ENCODE measurements at places on chromosomes 11 and 22. TPM values are rescaled to one million over a fixed set of nuclear protein-coding genes. Genes with fewer than 3 reads are reported as not detected.

Gene SSTR3
- total RNA-seq, result not detected

Gene MPZL3
- total RNA-seq, result 6.9 TPM

Gene GGT5
- 0.64 TPM for total RNA-seq

Gene TMPRSS6
- total RNA-seq, result not detected

Gene B3GAT1
- 0.20 TPM for total RNA-seq

Gene RBMXL2
- not detected for total RNA-seq

Gene GRAP2
- total RNA-seq, result not detected

Gene GSTT2
- total RNA-seq, result 0.85 TPM

Gene PNPLA5
- not detected for total RNA-seq

Gene OR2AT4
- total RNA-seq, result not detected

Gene OR51I1
- total RNA-seq, result not detected

Gene FGF3
- total RNA-seq, result not detected

DNA sequence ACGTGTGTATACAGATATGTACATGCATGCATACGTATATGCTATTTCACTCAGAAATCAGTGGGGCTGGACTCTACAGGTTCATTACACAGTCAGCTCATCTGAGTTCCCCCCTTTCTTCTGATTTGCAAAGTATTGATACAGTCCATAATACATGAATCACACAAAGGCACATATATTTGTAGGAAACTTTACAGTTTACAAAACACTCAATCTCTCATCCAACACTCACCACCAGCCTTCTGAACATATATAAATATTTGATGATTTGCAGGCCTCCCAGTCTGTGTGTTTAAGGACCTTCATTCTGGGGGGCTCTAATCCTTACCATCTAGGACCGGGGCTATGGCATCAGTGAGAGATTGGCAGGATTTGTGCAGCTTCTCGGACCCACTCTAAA lies 293.8 kb downstream of the TENM4 start:
- DNase-seq, result no peak

- DNase-seq, result no peak
These were observed 1.6 kb upstream of the CARD10 start for GRCh38 chr22:37520776-37521191.

- DNase-seq, result no peak
These were observed 3.5 kb downstream of the CLDN5 start for GRCh38 chr22:19520566-19521305.

DNA sequence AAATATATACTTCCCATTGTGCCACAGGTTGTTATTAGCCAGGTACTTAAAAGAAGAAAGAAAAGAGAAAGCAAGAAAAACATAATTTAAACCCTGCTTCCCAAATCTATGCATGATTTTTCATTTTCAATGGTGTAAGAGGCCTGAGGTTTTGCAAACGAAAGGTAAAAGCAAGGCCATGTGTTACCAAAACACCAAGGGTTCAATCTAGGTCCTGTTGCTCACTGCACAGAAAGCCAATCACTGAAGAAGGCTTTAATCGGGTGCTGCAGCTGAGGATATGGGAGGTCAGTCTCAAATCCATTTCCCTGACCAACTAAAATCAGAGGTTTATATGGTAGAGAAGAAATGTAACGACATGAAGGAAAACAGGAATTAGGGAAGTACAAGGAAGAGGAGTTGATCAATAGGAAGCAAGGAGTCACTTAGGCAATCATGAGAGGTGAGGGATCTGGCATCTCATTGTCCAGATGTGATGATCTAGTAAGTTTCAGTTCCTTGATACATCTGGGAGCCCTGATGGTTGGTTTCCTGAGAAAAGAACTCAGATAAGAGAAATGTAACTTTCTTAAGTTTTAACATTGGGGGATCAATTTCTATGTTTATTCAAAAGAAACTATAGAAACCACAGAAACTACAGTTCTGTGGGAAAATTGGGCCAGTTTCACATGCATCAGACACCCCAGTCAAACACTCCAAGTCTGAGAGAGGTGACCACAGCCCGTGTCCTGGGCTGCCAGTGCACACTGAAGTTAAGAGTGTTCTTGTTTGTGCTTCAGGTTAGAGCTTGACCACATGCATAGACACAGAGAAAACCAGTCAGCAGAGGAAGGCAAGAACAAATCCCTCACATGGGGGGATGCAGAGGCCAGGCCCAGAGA lies 18.1 kb upstream of the DKK3 start:
- no peak for DNase-seq

DNA sequence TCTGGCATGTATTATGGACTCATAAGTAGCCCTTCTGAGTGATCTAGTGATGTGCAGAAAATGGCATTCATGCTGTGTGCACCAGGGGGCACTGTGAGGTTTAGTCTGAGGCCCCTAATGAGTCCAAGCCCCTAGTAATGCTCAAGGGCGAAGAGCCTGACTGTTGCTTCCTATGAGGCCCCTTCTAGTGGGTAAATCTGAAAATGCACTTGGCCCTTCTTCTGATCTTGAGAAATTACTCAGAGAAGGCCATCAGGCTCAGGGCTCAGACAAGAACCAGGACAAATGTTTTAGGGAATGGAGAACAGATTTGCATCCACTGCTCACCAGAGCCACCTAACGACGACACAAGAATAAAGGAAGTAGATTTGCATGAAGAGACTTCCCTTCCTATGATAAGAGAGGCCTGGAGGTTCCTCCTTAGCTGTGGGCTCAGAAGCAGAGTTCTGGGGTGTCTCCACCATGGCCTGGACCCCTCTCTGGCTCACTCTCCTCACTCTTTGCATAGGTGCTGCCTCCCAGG lies 75.8 kb downstream of the GGTLC2 start:
- DNase-seq, result peak; percentile 65

DNA sequence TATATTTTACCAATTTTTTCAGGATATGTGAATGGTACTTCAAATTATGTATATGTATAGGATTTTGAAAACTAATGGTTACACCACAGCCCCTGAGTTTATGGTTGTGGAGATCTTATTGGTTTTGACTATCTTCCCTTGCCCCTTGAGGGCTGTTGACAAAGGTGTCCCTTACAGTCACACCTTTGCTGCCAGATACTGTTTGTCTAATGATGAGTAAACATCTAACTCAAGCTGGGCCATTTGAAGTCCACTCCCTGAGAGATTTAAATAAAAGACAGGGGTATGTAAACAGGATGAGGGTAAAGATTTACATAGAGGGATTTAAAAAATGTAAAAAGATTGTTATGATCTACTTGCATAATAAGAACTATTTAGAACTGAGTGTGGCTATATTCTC lies 38.9 kb upstream of the LUZP2 start:
- no peak for DNase-seq

DNA sequence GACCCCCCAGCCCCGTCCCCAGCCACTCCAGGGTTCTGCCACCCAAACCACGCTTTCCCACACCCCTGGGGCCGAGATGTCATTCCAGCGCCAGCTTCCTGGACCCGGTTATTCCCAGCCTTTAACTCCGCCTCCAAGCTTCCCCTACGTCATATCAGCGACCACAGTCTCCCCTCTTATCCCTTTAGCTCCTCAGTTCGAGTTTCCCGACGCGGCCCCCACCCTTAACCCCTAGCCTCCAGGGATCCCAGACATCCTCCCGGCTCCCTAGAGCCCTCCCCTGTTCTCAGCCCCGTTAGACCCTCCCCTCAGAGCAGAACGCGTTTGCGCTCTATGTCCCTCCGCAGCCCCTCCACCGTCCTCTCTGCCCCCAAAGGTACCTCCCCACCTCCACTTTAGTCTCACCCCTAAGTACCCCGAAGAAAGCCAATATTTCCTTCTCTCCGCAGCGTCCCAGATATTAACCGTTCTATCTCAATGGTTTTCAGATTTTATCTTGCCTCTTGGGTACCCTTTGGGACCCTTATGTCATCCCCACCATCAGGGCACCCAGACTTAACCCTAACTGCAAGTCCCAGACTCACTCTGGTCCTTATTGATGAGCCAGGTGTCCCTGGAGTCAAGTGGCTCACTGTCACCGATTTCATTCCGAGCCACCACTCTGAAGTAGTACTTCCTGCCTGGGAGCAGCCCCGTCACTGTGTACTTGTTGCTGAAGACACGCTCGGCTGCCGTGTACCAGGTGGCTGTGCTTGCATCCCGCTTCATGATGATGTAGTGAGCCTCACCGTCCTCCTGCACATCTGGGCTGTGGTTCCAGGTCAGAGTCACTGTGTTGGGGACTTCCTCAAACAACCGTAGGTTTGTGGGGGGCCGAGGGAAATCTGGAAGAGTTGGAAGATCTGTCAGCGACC lies 8.0 kb downstream of the TMEM86A start:
- DNase-seq, result no peak

- DNase-seq, result no peak
These were observed 1.7 kb upstream of the CAVIN3 start for GRCh38 chr11:6321961-6322362.

DNA sequence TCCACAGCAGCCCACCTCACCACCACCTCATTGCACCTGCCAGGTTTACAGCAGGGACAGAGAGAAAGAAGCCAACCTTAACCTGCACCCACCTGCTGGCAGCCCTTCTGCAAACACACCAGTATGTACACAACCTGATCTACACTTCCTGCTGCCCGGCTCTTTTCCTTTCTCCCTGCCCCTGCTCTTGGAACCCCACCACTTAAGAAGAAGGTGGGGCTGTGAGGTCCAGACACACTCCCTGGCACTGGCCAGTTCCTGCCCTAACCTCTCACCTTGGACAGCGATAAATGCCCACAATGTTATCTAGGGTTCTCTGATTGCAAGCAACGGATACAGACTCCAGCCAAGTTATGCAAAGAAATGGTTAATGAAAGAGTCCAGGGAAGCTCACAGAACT lies 10.8 kb upstream of the SLC35C1 start:
- DNase-seq, result no peak

- DNase-seq, result no peak
These were observed 106.0 kb downstream of the RPL27A start for GRCh38 chr11:8788616-8789015.

All from Calu3 (cell line).